ENCODE measurements at places on chromosomes 11 and 22.

DNA sequence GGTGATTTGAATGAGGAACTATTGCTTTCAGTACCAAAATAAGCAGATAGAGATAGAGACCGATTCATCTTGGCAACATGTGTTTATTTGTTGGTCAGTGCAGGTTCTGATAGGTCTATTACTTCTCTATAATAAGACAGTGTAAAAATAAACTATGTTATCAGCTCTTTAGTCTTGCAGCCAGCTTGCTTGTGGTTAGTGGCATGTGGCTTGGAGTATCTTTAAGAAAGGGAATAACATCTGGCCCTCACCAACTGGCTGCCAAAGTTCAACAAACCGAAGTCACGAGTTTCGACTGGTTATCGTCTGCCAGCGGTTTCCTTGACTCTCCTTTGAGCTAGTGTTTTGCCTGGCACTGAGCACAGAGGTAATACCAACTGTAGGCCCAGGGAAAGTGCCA lies 71.8 kb downstream of the CTTN start:
- DNase-seq = no peak

GRCh38 chr22:17237038-17237668 lies 17.9 kb upstream of the ADA2 start:
- peak; percentile 29 for DNase-seq

DNA sequence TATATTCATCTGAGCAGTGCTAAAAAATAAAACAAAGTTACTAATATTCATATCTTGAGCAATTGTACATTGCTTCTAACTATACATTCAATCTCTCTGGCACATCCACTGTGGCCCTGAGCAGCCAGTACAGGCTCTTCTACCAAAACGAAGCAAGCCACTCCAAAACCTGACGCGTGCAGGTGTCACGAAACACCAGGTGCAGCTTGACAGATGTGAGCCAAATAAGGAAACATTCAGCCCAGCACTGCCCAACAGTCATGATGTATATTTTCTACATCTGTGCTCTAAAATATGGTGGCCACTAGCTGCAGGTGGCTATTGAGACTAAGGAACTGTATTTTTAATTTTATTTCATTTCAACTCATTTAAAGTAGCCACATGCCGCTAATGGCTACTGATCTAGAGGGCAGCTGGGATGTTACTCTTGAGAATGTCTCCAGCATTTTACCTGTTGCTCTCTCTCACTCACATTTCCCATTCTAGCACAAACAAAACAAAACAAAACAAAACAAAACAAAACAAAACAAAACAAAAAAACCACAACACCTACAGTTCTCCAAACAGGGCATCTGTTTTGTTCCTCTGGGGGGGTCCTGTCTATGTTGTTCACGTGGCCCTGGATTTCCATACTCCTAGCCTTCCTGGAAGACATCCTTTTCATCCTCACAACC lies 77.7 kb downstream of the LARGE1 start:
- no peak for DNase-seq

GRCh38 chr11:122776546-122776945 lies 61.8 kb upstream of the CRTAM start:
- no peak for DNase-seq

DNA sequence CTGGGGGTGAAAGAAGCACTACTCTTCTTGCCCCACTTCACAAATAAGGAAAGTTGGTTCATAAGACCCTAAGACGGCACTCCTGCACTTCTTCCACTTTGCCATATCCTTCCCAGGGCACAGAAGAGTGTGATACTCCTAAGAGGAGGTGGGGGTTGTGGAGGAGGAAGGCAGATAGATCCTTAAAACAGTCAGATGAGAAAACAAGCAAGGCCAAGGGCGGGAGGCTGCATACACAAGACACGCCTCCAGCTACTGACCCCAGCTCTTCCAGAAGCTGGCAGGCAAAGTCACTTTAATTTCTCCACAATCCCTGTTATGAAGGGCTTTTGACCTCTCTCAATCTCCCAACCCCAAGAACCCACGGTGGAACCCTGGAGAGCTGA lies 1.6 kb upstream of the CHRM4 start:
- no peak for DNase-seq

- no peak for DNase-seq
These were observed 16.2 kb downstream of the SWAP70 start for GRCh38 chr11:9680028-9680427.

- DNase-seq = peak; percentile 58
These were observed 100.3 kb downstream of the CCDC83 start for GRCh38 chr11:85955531-85955930.

- DNase-seq = peak; percentile 26
These were observed 1.7 kb upstream of the LRRC4C start for GRCh38 chr11:41461057-41461681.

- peak; percentile 82 for DNase-seq
These were observed 366.9 kb downstream of the BRD1 start for GRCh38 chr22:49460592-49461281.

DNA sequence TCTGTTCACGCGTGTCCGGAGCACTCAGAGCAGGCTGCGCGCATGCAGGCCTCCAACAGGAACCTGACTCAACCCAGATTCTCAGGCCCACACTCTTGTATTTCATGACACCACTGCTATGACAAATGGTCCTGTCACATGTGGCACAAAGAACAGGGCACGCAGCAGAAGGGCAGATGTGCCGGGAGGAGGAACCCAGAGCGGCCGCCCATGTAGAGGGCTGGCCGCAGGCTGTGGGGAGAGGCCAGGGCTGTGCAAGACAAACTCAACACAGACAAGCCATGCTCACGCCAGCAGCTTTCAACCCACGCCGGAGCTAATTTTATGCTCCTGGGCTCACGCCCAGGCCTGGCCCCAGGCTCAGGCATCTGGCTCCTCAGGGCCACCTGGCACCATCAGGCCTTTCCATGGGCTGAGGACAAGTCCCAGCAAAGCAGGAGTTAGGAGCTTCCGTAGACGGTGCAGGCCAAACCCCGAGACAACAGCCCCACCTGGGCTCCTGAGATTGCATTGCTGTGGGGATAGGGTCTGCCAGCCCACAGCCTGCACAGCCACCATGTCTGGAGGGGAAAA lies 40.0 kb downstream of the DUSP8 start:
- peak; percentile 88 for DNase-seq

DNA sequence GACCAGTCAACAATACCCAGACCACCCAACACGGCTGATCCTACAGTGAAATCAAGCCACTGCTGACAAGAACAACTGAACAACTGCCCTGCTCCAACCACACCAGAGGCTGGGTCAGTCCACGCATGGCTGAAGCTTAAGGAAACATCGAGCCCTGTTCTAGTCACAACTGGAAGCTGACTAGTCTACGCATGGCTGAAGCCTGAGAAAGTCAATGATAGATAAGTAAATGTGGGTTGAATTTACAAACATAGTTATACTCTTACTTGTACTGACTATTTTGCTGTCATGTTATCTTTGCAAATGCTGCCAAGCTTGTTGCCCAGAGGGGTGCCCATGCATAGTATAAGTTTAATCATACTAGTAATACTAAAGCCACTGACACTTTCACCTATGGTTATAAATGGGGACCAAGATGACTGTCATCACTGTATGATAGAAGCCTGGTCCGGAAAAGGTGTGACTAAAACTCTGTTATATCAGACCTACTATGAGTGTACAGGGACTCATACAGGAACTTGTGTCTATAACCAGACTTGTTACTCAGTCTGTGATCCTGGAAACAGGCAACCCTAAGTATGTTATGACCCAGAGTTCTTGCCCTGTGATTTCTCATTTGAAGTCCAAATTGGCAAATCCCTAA lies 43.4 kb upstream of the GLYAT start:
- no peak for DNase-seq

DNA sequence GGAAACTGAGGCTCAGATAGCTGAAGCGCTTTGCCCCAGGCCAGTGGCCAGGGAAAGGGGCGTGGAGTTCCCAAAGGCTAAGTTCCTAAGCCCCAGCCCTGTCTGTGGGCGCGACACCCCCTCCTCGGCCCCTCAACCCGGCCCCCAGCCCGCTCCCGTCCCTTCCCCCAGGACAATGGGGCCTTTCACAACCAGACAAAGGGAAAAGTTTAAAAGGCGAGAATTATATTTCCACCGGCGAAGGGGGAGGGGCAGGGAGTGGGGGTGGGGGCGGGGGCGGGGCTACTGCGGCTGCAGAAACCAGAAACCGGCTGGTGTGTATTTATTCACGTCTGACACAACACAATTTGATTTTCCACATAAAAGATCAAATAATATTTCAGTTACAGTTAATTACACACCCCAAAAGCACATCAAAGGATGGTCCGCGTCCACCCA lies 192.1 kb downstream of the MN1 start:
- DNase-seq = no peak

GRCh38 chr22:26068571-26068970 lies 100.7 kb upstream of the SEZ6L start:
- no peak for DNase-seq

DNA sequence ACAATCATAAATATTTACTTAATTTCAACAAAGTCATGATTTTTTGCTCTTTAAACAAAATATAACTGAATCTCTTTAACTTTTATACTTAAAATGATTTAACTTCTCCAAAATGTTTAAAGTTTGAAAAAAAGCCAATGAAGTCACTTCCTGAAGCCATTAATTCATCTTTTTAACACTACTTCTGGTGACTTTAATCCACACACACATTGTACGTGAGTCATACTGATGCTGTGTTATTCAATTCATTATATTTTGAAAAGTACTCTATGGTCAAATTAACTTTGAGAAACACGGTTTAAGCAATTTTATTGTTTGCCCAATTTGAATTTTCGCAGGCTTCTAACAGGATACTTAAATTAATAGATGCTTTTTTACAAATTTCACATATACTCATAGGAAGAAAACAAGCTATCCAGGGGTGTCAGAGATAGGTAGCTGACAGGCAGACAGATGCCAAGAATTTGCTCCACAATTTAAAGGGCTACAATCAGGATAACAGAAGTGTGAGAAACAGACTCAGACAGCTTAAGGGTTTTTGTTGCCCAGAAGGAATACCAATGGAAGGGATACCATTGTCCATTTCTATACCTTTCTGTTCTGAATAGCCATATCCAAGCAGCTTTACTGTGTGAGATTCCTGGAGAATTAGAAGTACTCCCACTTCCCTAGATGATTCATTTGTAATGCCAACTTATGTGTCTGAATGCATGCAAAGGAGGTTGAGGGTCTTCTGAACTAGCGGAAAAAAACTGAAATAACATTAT lies 118.4 kb downstream of the RBFOX2 start:
- DNase-seq = no peak

DNA sequence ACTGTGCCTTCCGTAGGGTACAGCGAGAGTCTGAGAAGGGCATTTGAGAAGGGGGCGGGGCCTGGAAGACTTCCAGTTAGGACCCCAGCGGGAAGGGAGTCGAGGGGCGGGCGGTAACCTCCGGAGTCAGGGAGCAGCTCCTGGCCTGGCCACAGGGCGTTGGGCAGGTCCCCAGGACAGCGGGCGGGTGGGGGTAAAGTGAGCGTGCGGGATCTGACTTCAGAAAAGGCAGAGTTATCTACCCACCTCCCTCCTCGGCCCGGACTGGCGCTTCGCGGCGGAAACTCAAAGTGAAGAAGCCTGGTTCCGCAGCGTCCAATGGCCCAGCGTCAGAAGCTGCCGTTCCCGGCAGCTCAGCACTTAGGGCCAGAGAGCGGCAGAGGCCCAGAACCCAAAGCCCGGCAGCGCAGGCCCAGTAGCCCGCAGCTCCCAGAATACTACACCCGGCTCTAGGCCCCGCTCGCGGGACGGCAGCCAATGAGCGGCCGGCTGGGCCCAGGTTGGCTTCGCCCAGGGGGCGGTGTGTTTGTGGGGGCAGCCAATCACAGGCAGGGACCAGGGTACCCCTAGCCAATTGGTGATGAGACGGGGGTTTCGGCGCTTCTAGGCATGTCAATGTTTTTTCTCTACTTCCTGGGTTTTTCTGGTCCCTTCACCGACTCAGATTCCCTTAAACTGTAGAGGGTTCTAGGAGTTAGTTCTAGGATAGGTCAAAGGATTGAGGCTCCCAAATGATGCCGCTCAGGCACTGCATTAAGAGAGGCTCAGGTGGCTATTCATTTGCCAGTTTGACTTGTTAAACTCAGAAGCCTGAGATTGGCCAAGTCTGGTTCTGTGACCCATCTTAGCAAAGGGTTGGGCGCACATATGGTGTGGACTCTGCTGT lies at the start of gene TRIM68:
Gene TRIM68, minus strand, starts transcription at position 451 of the 886 bp plus-strand sequence. CDS start 2,727 bp downstream, outside the sequence.
- peak; percentile 98 for DNase-seq

DNA sequence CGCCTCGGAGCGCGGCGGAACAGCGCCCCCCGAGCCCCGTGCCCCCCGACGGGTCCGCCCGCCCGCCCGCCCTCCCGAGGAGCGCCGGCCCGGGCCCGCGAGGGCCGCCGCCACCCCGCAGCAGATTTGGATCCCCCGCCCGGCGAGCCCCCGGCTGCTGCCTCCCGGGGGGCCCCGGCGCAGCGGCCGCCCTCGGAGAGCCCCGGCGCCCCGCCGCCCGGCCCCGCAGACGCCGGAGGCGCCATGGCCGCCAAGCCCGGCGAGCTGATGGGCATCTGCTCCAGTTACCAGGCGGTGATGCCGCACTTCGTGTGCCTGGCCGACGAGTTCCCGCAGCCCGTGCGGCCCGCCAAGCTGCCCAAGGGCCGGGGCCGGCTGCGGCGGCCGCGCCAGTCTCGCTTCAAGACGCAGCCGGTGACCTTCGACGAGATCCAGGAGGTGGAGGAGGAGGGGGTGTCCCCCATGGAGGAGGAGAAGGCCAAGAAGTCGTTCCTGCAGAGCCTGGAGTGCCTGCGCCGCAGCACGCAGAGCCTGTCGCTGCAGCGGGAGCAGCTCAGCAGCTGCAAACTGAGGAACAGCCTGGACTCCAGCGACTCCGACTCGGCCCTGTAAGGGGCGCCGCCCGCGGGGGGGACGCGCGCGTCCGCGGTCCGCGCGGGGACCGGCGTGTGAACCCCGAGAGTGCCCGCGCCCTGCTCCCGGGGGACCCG lies 380 bp downstream of the C11orf96 start:
- peak; percentile 72 for DNase-seq

DNA sequence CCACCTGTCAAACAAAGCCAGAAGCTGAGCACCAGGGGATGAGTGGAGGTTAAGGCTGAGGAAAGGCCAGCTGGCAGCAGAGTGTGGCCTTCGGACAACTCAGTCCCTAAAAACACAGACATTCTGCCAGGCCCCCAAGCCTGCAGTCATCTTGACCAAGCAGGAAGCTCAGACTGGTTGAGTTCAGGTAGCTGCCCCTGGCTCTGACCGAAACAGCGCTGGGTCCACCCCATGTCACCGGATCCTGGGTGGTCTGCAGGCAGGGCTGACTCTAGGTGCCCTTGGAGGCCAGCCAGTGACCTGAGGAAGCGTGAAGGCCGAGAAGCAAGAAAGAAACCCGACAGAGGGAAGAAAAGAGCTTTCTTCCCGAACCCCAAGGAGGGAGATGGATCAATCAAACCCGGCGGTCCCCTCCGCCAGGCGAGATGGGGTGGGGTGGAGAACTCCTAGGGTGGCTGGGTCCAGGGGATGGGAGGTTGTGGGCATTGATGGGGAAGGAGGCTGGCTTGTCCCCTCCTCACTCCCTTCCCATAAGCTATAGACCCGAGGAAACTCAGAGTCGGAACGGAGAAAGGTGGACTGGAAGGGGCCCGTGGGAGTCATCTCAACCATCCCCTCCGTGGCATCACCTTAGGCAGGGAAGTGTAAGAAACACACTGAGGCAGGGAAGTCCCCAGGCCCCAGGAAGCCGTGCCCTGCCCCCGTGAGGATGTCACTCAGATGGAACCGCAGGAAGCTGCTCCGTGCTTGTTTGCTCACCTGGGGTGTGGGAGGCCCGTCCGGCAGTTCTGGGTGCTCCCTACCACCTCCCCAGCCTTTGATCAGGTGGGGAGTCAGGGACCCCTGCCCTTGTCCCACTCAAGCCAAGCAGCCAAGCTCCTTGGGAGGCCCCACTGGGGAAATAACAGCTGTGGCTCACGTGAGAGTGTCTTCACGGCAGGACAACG lies 11.7 kb downstream of the CXCR5 start:
- DNase-seq = peak; percentile 33

GRCh38 chr22:20569059-20570058 lies 61.9 kb downstream of the MED15 start:
- DNase-seq = peak; percentile 50

Data from tongue (tissue), 3 donors.